ENCODE measurements at places on chromosomes 7 and 10.

DNA sequence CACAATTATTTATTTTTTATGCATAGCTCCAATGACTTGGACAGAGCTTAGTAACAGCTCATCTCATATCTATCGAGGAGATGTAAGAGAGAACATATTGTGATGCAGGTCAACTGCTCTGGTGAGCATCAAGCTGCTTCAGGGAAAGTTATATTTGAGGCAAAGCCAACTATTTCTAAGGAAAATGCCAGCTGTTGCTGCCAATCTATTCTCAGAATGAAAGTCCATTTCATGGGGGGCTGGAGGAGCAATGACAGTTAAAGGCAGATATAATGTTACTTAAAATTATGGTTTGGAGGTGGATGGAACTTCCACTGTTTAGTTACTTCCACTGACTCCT is 424.8 kb downstream of the KIF20B start:
- no peak for DNase-seq

DNA sequence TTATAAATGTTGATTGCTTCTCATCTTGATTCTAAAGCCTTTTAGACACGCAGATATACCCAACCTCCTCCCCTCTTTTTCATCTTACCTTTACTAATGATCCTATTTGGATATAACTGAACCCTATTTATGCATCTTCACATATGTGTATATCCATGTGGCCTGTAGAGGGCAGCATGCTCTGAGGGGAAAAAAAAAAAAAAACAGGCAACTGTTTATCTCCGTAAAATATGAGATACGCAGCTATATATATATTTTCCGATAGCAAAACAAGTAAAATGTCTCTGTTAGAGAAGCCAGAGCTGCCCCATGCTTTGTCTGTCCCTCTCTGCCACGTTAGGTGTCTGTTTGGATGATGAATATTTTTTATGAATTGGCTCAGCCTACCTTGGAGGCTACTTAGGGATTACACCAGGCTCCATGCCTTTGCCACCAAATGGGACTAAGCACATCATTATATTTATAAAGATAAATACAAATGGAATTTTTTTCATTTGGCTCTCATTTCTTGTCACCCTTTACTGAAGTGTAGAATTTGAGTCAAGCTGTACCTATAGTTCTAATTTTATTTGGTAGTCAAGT is 174.8 kb upstream of the FZD1 start:
- no peak for DNase-seq

GRCh38 chr10:129799942-129800341 is 164.1 kb downstream of the EBF3 start:
- DNase-seq, result no peak

- DNase-seq, result no peak
Measured at GRCh38 chr10:114975091-114975490, 37.1 kb downstream of the TRUB1 start.

- no peak for DNase-seq
Measured at GRCh38 chr7:7446616-7447015, 89.1 kb downstream of the COL28A1 start.

GRCh38 chr10:97731346-97732051 is 5.4 kb upstream of the ZFYVE27 start:
- DNase-seq, result no peak

DNA sequence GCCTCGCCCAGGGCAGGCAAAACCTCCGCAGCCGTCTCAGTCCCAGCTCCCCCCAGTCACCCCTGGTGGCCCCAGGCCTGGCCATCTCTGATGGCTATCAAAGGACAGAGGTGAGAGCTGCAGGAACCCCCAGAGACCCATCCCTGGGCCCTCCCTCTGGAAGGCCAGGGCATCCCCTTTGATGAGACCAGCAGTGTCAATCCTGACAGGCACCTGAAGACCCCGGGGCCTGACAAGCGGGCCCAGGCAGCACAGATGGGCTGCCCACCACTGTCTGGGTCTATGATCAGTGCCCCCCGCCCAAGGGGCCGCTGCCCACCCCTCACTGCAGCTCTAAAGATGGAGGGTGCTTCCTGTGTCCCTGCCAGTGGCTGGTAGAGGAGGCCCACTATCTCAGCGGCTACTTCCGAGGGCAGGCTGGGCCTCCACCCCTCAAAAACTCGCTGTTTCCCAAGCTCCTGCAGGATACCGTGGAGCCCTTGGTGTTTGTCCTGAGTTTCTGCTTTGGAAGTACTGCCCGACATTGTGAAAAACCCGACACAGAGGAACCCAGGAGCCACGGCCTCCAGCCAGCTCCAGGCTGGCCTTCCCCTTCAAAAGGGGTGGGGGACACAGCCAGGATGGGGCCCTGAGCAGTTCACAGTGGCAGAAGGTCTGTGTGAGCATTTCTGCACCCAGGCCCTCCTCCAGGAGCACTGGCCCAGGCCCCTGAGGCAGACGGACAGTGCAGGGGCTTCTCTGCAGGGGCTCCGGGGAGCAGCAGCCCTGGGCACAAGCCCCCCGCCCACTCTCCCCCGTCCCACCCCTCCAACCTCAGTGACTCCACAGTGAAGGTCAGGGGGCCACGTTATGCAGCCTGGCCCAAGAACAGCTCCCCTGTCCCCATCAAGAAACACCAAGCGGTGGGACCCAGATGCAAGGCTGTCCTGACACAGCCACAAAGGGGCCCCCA is 99.2 kb downstream of the PDGFA start:
- no peak for DNase-seq

DNA sequence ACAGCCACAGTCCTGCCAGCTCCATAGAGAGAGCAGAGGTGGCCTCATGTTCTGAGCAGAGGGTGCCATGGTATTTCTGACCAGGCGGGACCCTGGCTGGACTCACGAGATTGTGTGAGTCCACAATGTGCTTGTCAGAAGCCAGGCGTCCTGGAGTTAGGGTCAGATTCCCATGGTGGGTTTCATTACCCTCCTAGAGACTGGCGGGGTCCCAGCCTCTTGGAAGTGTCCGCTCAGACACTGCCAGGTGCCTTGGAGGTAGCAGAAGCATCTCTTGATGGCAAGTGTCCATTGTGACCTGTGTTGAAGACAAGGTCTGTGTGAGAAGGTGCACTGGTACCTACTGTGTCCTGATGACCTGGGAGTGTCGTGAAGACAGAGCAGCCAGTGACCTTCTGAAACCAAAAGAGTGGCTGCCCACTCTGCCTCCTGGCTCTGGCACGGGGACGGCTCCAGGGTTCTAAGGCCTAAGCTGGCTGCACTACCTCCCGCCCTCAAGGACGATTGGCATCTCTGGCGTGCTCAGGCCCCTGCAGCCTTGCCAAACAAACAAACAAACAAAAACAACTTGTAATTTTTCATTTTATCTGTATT is 56.8 kb downstream of the MGMT start:
- no peak for DNase-seq

- DNase-seq, result no peak
Measured at GRCh38 chr10:59905731-59906416, 482 bp downstream of the CCDC6 start.

- no peak for DNase-seq
Measured at GRCh38 chr7:28641752-28642545, 229.6 kb downstream of the CREB5 start.

DNA sequence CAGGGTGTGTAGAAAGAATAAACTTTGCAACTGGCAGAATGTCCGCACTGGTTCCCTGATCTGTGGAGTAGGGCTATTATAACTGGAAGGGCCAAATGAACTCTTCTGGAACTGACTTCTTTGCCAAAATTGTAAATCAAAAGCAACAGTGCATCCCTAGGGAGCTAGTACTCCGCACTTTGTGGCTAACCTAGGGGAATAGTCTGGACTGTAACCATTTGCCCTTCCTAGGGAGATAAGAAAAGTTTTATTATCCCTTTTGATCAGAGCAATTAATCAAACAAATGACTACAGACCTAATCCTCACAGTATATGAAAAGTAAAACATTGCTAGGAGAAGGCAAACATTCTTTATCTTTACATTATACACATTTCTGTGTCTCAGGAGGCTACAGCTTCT is 45.5 kb upstream of the STEAP1B start:
- DNase-seq, result no peak

DNA sequence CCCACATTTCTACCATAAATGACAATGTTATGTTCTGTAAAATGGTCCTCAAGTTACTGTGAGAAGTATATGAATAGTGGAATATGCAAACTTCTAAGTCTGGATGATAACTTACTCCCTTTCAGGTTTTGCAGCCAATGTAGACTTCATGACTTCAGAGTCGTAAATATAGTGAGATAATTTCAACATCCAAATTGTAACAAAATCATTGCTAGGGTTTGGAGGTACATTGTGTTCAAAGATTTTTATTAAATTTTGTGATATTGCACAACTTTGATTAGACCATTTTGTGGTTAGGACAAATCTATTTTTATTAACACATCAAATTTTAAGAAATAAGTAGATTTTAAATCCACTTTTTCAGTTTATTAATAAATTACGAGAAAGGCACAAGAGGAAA is 270.3 kb downstream of the RNLS start:
- DNase-seq, result no peak

DNA sequence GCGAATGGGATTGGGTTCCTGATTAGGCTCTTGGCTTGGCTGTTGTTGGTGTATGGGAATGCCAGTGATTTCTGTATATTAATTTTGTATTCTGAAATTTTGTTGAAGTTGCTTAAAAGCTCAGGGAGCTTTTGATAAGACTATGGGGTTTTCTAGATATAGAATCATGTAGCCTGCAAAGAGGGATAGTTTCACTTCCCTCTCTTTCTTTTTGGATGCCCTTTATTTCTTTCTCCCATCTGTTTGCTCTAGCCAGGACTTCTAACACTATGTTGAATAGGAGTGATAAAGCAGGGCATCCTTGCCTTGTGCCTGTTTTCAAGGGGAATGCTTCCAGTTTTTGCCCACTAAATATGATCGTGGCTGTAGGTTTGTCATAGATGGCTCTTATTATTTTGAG is 40.4 kb upstream of the MPP7 start:
- DNase-seq, result no peak

GRCh38 chr7:139572071-139572470 is 48.6 kb downstream of the CLEC2L start:
- no peak for DNase-seq

DNA sequence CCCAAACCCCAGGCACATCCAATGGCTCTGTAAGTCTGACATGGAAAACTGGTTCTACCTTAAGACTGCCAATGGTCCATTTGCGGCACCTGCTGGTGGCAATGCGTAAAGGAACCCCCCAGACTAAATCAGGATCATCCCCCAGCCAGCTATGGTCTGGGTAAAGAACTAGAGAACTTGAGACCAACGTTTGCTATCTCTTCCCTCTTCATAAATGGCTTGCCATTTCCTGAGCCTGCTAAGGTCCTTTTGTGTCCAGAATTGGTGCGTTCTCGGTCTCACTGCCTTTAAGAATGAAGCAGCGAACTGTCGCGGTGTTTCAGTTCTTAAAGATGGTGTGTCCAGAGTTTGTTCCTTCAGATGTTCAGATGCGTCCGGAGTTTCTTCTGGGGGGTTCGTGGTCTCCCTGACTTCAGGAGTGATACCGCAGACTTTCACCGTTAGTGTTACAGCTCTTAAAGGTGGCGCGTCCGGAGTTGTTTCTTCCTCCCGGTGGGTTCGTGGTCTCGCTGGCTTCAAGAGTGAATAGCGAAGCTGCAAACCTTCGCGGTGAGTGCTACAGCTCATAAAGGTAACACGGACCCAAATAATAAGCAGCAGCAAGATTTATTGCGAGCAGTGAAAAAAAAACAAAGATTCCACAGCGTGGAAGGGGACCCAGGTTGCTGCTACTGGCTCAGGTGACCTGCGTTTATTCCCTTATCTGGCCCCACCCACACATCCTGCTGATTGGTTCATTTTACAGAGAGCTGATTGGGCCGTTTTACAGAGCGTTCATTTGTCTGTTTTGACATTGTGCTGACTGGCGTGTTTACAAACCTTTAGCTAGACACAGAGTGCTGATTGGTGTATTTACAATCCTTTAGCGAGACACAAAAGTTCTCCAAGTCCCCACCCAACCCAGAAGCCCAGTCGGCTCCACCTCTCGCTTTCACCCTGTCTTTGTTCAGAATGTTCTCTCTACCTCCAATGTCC is 95.4 kb downstream of the ELMO1 start:
- no peak for DNase-seq

DNA sequence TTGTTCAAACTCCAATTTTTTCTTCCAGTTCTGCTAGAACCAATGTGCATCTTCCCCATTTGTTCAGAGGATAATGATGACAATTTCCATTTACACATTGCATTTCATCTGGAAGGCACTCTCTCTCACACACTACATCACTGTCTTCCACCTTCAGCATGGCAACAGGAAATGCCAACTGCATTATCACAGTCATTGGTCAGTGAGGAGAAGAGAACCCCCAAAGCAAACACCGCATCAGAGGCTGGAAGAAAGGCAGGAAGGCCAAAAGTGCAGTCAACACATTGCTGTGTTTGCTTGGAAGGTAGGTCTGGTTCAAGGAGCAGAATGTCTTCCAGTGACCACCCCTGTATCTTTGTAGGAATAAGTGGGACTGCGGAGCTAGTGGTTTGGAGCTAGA is 192.2 kb upstream of the RHOBTB1 start:
- DNase-seq, result no peak

- no peak for DNase-seq
Measured at GRCh38 chr10:282294-283139, 147.3 kb downstream of the ZMYND11 start.

DNA sequence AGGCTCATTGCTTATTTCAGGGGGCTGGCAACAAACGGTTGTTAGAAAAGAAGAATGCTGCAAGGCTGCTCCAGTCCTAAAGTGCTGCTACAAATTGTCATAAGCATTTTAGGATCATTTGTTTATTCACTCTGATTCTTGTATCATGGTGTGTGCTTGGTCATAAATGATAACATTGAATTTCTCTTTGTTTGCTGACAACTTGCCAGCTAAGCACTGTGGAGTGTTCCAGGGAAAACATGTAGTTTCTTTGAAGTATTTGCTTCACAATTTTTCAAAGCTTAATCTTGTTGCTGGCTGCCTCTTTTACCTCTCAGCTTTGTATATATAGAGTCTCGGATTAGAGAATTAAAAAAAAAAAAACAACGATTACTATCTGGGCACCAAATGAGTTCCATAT is 263.0 kb downstream of the PHF14 start:
- DNase-seq, result no peak

DNA sequence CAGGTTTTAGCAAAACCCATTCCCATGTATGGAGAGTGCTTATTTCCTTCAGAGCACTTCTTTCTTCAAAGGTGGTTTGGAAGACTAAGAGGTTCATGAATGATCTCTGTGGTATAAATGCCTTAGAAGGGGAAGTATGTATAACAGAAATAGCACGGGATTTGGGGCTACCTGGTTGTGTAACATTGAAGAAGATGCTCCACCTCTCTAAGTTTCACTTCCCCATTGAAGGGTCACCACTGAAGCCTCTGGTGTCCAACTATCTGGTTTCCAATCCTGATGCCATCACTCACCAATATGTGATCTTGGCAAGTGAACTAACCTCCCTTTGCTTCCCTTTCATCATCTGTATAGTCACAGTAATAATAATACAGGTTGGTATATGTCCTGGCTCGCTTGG is 37.2 kb downstream of the CYCS start:
- DNase-seq, result no peak

- no peak for DNase-seq
Measured at GRCh38 chr7:151695951-151696541, 176.4 kb upstream of the RHEB start.

DNA sequence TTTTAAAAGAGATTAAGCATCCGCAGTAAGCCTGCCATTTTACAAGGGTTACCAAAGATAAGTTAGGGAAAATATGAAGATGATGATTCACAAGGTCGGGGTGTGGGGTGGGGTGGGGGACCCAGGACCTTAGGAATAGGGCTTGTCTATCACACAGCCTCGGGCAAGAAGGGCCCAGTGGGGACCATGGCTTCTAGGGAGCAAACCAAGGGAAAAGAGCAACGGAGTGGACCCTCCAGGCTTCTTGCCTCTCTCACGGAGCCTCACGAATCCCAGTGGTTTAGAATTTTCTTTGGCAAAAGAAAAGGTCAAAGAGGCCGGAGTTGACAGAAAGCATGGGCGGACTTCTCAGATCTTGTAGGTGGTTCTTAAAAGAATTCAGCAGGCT is 1.3 kb downstream of the PRKCQ start:
- DNase-seq, result no peak
